ENCODE measurements at places on chromosomes 7 and 10.
A peak's percentile ranks its signal among the peaks of the same experiment; 100 is the strongest.

DNA sequence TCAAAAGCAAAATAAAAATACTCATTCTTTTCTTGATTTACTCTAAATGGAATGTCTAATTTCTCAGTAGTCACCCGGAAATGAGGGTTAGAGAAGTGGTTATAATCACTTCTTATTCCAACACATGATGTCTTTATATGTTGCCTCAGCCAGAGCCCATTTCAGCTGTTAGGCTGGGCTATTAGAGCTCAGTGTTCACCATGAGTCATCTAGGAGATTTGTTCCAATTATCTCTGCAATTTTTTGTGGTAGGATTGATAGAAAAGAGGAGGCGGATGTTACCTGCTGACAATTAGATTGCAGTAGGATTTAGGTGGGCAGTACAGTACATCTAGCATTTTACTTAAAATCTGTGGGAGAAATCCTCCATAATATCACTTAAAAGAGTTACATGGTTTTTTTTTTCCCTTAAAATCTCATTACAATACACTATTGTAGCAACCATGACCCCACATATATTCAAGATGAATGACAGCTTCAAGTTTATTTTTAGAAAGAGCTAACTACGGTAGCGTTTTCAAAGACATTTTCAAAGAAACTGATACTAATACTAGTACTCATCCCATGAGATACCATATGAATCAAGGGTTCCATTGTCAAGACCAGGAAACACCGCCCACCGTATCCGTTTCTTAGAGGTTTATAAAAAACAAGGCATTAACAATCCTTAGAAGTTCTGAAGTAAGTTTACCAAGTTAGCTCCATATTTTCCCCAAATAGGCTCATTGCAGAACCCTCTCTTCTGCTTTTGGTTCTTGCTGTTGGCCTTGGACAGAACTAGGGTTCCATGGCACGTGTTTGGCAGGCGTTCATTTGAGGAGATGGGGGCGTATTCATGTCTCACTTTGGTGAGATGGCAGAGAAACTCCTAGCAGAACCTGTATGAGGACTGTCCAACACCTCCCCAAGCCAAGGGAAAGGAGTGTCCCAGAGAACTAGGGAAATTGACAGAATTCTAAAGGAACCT lies 10.4 kb downstream of the CPA2 start:
- peak; percentile 100 for DNase-seq

DNA sequence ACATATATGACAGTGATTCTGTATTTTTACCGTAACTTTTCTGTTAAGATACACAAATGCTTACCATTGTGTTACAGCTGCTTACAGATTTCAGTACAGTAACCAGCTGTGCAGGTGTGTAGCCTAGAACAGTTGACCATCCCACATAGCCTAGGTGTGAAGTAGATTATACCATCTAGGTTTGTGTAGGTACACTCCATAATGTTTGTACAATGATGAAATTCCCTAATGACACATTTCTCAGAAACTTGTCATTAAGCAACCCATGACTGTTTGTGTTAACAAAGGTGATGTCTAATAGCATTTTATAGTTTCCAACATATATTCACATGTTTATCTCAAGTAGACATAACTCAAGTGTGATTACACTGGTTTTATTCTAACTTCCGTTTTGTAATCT lies 218.5 kb downstream of the PLXDC2 start:
- no peak for DNase-seq

DNA sequence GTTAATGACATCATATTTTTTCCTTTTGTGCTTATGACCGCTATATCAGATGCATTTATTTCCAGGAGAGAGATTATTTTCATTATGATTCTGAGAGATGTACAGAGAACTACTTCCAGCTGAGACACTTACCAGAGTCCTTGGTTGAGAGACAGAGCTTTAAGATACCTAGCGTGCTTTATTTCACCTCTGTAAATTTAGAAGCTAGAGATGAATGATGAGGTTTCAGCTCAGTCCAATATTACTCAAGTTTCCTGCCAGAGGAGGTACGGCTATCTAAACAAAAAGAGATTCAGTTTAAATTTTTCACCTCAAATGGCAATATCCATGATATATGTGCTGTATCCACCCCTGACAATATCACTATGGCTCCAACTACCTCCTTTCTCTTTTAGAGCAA lies 182.6 kb upstream of the FAM3C start:
- no peak for DNase-seq

GRCh38 chr10:13563481-13564445 lies 23.0 kb upstream of the PRPF18 start:
- no peak for DNase-seq

GRCh38 chr7:127920787-127921438 lies 110.3 kb downstream of the LRRC4 start:
- no peak for DNase-seq

GRCh38 chr7:150406567-150407421 lies 27.7 kb downstream of the ZNF775 start:
- DNase-seq = no peak

DNA sequence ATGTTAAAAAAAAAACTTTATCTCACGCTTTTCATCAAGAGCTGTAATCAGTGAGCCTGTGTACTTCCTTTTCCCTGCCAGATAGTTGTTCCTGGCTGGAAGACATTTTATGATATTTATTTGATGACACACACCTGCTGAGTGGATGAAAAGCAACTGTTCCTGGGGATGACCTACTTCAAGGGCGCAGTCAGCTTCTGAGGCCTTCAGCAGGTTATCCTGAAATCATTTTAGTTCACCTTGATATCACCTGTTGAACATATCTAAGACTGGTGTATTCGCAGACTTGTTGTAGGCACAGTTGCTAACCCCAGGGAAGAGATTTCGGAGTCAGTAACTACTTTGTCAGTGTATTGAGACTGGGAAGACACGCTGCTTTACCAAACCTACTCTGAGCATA lies 234.5 kb upstream of the TCF7L2 start:
- DNase-seq = no peak

GRCh38 chr7:141737118-141737835 lies 881 bp upstream of the SSBP1 start:
- DNase-seq = no peak

All from COLO829 (cell line).